ENCODE measurements at places on chromosomes 12 and 14.
A peak's percentile ranks its signal among the peaks of the same experiment; 100 is the strongest.

- DNase-seq: no peak
Observed at GRCh38 chr14:89504602-89505313, 87.7 kb upstream of the FOXN3 start.

DNA sequence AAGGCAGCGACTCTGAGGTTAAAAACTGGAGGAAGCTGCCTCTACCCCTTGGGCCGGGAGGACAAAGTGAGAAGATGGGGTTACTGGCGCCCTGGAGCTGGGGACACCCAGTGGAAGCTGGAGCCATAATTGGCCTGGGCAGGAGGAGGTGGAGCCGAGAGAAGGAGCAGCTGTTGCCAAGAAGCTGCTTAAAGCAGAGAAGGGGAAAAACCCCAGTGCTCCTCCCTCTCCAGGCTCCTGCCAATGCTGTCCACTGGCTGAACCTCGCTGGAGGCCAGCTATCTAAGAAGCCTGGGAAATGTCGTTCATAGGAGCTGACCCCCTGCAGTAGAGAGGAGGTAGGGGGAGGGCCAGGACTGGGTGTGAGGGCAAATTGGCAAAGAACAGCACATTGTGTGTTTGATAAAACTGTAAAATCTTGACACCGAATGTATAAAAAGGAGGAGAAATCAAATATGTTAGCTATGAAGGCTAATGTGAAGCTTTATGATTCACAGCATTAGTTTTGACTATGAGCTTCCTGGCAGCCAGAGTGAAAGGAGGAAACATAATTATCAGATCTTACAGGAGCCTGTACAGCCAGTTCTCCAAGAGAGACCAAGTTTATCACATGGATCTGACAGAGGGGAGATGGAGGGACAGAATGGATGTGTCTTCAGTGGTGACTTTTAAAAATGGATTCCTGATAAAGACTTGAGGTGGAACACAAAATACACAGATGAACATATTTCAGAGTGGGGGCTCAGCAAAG lies 9.5 kb downstream of the HHIPL1 start:
- peak; percentile 52 for DNase-seq

DNA sequence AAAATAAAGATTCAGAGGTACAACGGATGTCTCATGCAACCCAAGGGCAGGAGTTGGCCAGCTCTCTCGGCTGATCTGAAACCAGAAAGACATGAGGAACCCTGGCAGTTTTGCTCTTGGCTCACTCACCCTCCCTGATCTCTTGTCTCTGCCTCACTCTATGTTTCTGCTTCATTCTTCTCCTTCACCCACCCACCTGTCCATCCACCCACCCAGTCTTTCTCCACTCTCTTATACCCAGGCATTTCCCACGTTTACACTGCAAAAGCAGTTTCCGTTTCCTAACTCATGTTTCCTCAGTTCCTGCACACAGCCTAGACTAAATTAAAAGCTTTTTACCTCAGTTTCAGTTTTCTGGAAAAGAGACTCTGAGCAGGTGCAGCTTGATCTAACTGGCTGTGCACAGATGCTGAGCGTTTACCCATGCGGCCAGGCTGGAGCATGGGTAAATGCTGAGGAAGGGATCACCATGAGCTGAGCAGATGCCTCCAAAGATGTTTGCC lies 157.6 kb downstream of the PRKCH start:
- DNase-seq: no peak

- no peak for DNase-seq
Observed at GRCh38 chr12:114697243-114697716, 13.3 kb upstream of the TBX3 start.

- DNase-seq: no peak
Observed at GRCh38 chr14:71621980-71622605, 310.1 kb upstream of the RGS6 start.

DNA sequence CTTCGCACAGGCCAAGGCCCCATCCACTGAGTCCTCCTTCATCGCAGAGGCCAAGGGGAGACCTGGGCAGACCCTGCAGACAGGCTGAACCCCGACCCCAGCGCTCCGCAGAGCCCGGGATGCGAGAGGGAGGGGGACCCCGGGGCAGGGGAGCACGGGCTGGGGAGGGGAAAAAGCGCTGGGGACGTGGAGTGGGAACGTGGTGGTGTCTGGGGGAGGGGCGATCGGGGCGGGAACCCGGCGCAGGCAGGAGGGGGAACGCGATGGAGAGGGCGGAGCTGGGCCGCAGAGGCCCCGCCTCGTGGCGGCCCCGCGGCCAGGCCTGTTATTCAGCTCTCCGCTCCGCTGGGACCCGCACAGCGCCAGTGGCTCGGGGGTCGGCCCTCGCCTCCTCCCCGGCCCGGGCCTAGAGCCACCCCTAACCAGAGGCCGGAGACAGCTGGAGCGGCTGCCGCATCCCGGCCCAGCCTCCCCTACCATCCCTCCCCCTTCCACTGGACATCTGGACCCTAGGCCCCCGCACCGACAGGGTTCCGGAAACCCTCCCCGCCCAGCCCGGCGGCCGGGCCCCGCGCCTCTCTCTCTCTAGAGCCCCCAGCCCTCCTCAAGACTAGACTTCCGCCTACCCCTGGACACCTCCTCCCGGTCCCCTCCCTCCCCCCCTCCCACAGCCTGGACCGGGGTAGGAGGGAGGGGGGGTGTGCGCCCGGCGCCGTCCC lies at the start of gene ARHGEF25:
ARHGEF25 (plus strand) TSS at position 328 of the 719 bp plus-strand sequence. CDS start 460 bp downstream, outside the sequence.
- peak; percentile 56 for DNase-seq

- peak; percentile 38 for DNase-seq
Observed at GRCh38 chr12:63846238-63846967, 1.9 kb downstream of the SRGAP1 start.
